ENCODE measurements at places on chromosomes 12 and 14.

- DNase-seq, result no peak
Measured at GRCh38 chr12:101042211-101042610, 167.8 kb downstream of the SLC5A8 start.

- DNase-seq, result no peak
Measured at GRCh38 chr14:90294872-90295271, 36.9 kb downstream of the NRDE2 start.

GRCh38 chr12:27866373-27867101, 86.5 kb upstream of the MANSC4 start:
- DNase-seq, result no peak

DNA sequence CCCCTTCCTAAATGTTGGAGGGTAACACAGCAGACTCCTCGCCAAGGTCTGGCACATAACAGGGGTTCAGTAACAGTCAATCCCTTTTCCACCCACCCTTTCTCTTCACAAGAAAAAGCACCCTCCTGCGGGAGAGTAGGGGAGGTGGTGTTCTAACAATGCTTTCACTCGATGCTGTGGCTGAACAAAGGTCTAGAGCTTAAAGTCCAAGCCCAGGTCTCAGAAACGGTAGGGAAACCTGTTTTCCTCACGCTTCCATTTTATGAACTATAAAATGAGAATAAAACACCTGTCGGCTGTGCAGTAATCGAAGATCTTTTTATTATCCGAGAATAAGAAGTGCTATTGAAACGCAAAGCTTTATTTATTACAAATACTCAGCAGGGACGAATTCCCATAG, 20.9 kb upstream of the CACNA2D4 start:
- DNase-seq, result no peak

- no peak for DNase-seq
Measured at GRCh38 chr14:53273671-53274072, 120.5 kb upstream of the DDHD1 start.

Data from T-helper 2 cell treated with Interferon-gamma antibody and Interleukin-4, amounts not matched to agents 5 μg/mL and 100 μg/mL, for 36 hours (primary cell).